ENCODE measurements at places on chromosomes 5 and 9.

DNA sequence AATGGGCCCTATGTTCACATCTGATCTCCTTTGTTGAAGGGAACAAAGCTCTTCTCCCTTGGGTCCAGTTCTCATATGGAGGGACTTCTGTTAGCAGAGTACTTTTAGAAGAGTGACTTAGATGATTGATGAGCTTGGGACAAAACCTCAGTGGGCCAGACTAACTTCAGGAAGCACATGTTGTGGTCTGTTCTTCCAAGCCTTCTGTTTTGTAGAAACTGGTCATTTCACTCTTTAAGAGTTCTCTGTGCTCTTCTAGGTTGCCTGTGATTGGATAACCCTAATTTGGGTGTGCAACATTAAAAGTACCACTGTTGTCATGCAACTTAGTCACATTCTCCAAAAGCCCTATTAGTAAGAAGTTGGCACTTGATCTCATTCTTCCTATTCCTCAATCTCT is 183.5 kb upstream of the ACO1 start:
- DNase-seq = no peak

DNA sequence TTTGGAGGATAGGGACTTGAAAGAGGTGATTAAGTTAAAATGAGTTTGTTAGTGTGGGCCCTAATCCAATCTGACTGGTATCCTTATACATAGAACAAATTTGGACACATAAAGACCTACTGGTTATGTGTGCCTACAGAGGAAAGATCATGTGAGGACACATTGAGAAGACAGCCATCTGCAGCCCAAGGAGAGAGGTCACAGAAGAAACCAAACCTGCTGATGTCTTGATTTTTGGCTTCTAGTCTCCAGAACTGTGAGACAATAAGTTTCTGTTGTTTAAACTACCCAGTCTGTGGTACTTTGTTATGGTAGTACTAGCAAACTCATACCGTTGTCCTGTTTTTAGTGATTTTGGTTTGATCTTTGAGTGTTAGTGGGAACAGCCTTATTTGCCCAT is 18.3 kb downstream of the RNF180 start:
- no peak for DNase-seq

DNA sequence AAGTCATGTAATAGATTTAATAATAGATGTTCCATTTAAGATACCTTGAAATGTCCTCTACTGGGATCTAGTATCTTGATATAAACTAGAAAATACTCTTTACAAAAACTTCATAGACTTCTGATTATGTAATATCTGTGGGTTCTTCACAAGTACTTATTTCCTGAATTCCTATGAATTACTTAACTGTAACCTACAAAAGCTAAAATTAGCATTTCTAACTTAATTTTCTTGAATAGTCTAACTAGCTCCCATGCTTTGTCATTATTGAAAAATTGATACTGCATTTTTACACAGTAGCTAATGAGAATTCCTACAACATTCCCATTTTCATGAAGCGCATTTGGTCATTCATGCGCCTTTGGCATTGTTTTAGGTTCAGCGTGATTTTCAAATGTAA is 1828.2 kb downstream of the MAT2B start:
- no peak for DNase-seq

- DNase-seq = no peak
Measured at GRCh38 chr9:18074041-18074440, 399.9 kb upstream of the ADAMTSL1 start.

DNA sequence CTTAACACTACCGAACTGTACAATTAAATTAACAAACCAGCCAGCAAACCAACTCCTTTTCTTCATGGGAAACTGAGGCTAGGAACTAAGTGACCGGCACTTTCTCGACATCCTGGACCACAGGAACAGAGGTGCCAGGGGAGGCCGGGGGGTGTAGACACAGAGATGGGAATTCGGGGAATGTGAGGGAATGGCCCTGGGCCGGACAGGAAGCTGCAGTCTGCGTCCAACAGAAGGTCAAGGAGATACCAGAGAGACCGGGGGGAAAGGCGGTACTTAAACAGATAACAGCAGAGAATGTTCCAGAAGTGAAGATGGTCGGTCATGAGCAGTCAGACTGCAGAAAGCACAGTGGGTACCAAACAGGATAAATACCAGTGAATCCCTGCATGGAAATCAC is 40.3 kb downstream of the DBH start:
- DNase-seq = no peak

- DNase-seq = no peak
Measured at GRCh38 chr5:149810856-149811255, 80.7 kb downstream of the PPARGC1B start.

- DNase-seq = no peak
Measured at GRCh38 chr9:136273244-136273865, 27.7 kb upstream of the QSOX2 start.

Data from mesenteric fat pad (tissue), 1 donor.